ENCODE measurements at places on chromosomes 5 and 9. TPM values are rescaled to one million over a fixed set of nuclear protein-coding genes. Genes with fewer than 3 reads are reported as not detected.

Gene ERCC8
- total RNA-seq, result 10.3 TPM

Gene PLPPR1
- total RNA-seq, result 5.4 TPM

Gene ENHO
- total RNA-seq, result 0.59 TPM

Gene LCN9
- not detected for total RNA-seq

Gene ANKH
- 53.7 TPM for total RNA-seq

Gene IFNB1
- total RNA-seq, result not detected

Gene FABP6
- 4.9 TPM for total RNA-seq

Gene AUH
- total RNA-seq, result 17.3 TPM

Gene FGF18
- 2.0 TPM for total RNA-seq

Gene RORB
- total RNA-seq, result 3.4 TPM

Gene FAM153A
- 3.7 TPM for total RNA-seq

- no peaks in the 10 kb centered on the region for H3K36me3 ChIP-seq
- no peak overlapping the region for H3K4me3 ChIP-seq
- H3K4me1 ChIP-seq, result peaks cover 36% of the 10 kb centered on the region
- H3K27me3 ChIP-seq, result no peaks in the 10 kb centered on the region
These were observed 42.8 kb downstream of the NFIB start for GRCh38 chr9:14271093-14271673.

GRCh38 chr5:29230591-29230990 lies 1962.9 kb upstream of the CDH6 start:
- DNase-seq, result no peak
- H3K4me3 ChIP-seq, result no peak overlapping the region
- H3K36me3 ChIP-seq, result no peaks in the 10 kb centered on the region
- H3K27ac ChIP-seq, result no peak overlapping the region
- H3K4me1 ChIP-seq, result no peaks in the 10 kb centered on the region
- H3K27me3 ChIP-seq, result no peaks in the 10 kb centered on the region

- H3K27me3 ChIP-seq, result no peaks in the 10 kb centered on the region
- DNase-seq, result no peak
- H3K4me1 ChIP-seq, result no peaks in the 10 kb centered on the region
- no peak overlapping the region for H3K27ac ChIP-seq
- no peak overlapping the region for H3K4me3 ChIP-seq
These were observed 590.7 kb downstream of the RAB3C start for GRCh38 chr5:59173578-59173977.

GRCh38 chr9:129609486-129610212 lies 11.3 kb downstream of the C9orf50 start:
- H3K4me3 ChIP-seq, result peak overlapping the region; percentile 62
- DNase-seq, result peak; percentile 68
- peak overlapping the region; percentile 82 for H3K27ac ChIP-seq
- peaks cover 35% of the 10 kb centered on the region for H3K4me1 ChIP-seq
- peaks cover 8% of the 10 kb centered on the region for H3K27me3 ChIP-seq

- no peaks in the 10 kb centered on the region for H3K36me3 ChIP-seq
- DNase-seq, result no peak
- H3K4me1 ChIP-seq, result peaks cover 15% of the 10 kb centered on the region
- no peak overlapping the region for H3K4me3 ChIP-seq
These were observed 958 bp downstream of the MYOZ3 start for GRCh38 chr5:150661821-150662596.

DNA sequence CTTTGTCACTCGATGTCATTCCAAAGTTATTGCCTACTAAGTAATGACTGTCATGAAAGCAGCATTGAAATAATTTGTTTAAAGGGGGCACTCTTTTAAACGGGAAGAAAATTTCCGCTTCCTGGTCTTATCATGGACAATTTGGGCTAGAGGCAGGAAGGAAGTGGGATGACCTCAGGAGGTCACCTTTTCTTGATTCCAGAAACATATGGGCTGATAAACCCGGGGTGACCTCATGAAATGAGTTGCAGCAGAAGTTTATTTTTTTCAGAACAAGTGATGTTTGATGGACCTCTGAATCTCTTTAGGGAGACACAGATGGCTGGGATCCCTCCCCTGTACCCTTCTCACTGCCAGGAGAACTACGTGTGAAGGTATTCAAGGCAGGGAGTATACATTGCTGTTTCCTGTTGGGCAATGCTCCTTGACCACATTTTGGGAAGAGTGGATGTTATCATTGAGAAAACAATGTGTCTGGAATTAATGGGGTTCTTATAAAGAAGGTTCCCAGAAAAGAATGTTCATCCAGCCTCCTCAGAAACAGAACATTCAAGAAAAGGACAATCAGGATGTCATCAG lies 11.3 kb downstream of the TLR4 start:
- no peaks in the 10 kb centered on the region for H3K27me3 ChIP-seq
- peak overlapping the region; percentile 33 for H3K27ac ChIP-seq
- peaks cover 36% of the 10 kb centered on the region for H3K36me3 ChIP-seq

GRCh38 chr9:84266087-84266561 lies 74.4 kb downstream of the SLC28A3 start:
- H3K4me1 ChIP-seq, result no peaks in the 10 kb centered on the region
- no peak for DNase-seq
- no peak overlapping the region for H3K4me3 ChIP-seq
- no peaks in the 10 kb centered on the region for H3K36me3 ChIP-seq
- H3K27ac ChIP-seq, result no peak overlapping the region

DNA sequence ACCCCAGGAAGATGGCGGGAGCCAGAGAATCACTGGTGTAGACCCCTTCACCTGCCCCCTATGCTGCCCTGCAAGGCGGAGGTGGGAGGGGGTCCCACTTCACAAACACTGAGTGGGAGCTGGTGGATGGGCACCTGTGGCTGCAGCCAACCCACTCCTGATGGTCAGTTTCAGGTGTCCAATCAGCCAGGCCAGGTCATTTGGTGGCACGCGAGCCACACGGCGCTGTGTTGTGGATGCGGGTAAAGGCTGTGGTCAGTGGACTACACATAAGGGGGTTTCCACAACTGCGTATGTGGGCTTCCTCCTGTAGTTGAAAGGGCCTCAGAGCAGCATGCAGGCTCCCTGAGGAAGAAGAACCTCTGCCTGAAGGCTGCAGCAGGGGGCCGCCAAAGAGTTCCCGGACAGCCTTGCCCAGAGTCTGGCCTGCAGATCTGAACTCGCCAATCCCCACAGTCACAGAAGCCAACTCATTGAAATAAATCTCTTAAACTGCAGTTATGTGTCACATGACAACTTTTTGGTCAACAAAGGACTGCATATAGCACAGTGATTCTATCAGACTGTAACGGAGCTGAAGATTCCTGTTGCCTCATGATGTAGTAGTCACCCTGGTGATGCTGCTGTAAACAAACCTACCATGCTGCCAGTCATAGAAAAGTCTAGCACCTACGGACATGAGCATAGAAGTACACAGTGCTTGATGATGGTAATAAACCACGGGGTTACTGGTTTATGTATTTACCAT lies 284.7 kb upstream of the IRX2 start:
- H3K36me3 ChIP-seq, result no peaks in the 10 kb centered on the region
- H3K4me3 ChIP-seq, result no peak overlapping the region
- H3K27ac ChIP-seq, result no peak overlapping the region
- no peak for DNase-seq
- H3K4me1 ChIP-seq, result no peaks in the 10 kb centered on the region

- H3K36me3 ChIP-seq, result peaks cover 54% of the 10 kb centered on the region
- DNase-seq, result no peak
- no peaks in the 10 kb centered on the region for H3K4me1 ChIP-seq
- no peak overlapping the region for H3K27ac ChIP-seq
- H3K27me3 ChIP-seq, result no peaks in the 10 kb centered on the region
- no peak overlapping the region for H3K4me3 ChIP-seq
These were observed 17.6 kb downstream of the TSTD2 start for GRCh38 chr9:97615439-97616072.

- DNase-seq, result no peak
- H3K36me3 ChIP-seq, result no peaks in the 10 kb centered on the region
- no peaks in the 10 kb centered on the region for H3K27me3 ChIP-seq
- H3K4me1 ChIP-seq, result no peaks in the 10 kb centered on the region
- no peak overlapping the region for H3K27ac ChIP-seq
These were observed 83.1 kb downstream of the COL27A1 start for GRCh38 chr9:114238472-114238871.

- no peaks in the 10 kb centered on the region for H3K36me3 ChIP-seq
- no peaks in the 10 kb centered on the region for H3K4me1 ChIP-seq
- H3K4me3 ChIP-seq, result no peak overlapping the region
- H3K27me3 ChIP-seq, result no peaks in the 10 kb centered on the region
These were observed 311.1 kb downstream of the CDH18 start for GRCh38 chr5:19676895-19677294.

DNA sequence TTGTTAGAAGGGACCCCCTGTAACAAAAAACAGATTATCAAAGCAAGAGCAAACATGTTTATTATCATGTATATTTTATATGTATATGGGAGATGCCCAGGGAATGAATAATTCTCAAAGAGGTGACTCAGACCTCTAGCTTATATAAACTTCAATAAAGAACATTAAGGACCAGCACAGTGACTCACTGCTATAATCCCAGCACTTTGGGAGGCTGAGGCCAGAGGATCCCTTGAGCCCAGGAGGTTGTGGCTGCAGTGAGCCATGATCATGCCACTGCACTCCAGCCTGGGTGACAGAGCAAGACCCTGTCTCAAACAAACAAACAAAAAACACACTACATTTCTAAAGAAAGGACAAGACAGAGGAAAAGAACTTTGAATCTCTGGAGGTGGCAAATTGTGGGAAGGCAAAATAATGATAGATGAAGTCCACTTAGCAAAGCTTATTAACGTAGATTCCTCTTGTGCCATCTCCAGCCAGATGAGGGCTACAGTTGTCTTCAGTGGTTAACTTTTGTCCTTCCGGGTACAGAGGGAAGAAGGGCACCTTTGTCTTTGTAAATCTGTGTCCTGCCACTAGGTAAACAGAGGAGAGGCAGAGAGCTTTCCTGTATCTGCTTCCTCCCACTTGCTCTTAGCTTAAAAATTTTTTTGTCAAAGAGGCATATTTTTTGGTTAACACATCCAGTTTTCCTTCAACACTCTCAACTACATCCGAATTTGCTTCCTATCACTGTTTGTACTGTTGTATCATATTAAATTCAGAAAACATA lies 7.5 kb upstream of the RFK start:
- no peaks in the 10 kb centered on the region for H3K36me3 ChIP-seq
- H3K27ac ChIP-seq, result no peak overlapping the region
- no peak for DNase-seq
- H3K27me3 ChIP-seq, result no peaks in the 10 kb centered on the region

DNA sequence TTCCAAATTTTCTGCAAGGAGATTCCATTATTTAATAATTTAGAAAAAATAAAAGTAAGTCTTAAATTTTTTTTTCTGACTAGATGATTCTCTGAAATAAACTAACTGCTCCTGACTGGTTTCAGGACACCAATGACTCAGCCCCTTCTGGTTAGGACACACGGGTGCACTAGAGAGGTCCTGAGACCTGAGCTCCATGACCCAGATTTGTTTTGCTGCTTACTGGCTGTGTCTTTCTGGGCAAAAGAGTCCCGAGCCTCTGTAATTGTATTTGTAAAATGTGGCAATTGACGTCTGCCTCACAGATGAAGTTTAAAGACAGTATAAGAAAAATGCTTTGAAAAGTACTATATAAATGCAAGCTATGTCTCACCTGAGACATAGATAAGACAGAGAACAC lies 89.1 kb downstream of the SLC24A2 start:
- no peaks in the 10 kb centered on the region for H3K4me1 ChIP-seq
- no peaks in the 10 kb centered on the region for H3K36me3 ChIP-seq
- no peaks in the 10 kb centered on the region for H3K27me3 ChIP-seq
- H3K4me3 ChIP-seq, result no peak overlapping the region
- DNase-seq, result no peak
- H3K27ac ChIP-seq, result no peak overlapping the region

DNA sequence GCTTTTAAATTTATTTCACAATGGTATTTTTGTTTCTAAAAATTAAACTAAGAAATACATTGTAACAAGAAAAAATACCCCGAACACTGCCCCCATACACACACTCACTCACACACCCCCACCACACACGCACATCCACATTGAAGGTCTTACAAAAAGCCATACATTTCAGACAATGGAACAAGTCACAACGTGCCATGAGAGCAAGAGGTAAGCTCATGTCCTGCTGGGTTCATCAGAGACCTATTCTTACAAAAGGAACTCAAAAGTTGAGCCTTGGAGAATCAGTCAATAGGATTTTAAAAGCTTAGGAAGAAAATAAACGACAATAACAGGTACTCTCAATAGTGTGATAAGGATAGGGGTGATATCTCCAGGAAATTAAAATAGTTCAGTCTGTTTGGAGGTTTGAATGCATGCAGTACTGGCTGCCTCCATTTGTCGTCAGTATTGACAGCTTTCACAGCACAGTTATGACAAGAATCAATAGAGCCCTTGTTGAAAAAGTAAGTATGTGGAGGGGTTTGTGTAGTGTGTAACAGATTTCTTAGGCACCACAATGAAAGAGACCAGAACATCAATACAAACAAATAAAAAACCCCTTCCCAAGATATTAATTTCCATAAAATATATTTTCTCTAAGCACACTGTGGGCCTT lies 1826.2 kb upstream of the CDH6 start:
- no peaks in the 10 kb centered on the region for H3K4me1 ChIP-seq
- H3K4me3 ChIP-seq, result no peak overlapping the region
- H3K27ac ChIP-seq, result no peak overlapping the region
- no peaks in the 10 kb centered on the region for H3K36me3 ChIP-seq
- no peak for DNase-seq
- H3K27me3 ChIP-seq, result no peaks in the 10 kb centered on the region

DNA sequence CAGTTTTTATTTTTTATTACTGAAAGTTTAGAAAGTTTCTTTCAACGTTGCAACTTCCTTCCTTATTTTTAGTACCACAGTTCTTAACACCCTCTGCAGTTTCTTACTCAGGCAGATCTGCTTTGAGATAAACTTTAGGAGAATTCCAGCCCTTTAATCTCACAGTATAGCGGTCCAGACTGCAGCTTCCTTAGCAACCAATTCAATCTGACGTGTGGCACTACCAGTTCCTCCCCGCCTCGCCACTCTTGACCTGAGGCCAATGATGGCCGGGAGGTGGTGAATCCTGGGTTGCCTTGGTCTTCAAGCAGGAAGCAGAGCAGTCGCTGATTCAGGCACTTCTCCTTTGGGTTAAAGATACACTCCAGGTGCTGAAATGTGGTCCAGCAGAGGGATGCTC lies 334.3 kb upstream of the TRPC7 start:
- no peaks in the 10 kb centered on the region for H3K27me3 ChIP-seq
- DNase-seq, result no peak
- no peaks in the 10 kb centered on the region for H3K4me1 ChIP-seq
- H3K27ac ChIP-seq, result no peak overlapping the region
- no peaks in the 10 kb centered on the region for H3K36me3 ChIP-seq

DNA sequence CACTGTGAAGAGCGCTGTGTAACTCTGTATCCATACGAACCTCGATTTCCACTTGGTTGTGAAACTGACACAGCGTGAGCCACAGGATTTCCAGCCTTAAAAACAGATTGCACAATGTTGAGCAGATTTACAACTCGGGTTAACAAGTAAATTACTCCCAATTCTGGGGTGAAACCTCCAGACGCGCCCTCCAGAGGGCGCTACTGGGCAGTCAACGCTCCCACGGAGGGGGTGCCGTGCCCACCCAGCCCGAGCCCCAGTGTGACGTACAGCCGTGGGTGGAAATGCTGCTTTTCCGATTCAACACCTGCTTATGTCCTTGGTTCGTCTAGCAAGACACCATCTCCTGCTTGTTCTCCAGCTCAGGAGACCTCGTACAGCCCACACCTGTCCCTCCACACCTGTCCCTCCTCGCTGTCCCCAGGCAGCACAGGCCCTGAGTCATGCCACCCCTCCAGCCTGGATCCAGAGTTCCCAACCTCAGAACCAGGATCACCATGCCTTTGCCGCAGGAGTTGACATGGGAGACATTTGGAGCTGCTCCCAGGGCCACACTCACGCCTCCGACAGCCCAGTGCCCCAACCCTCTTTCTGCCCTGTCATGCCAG lies 34.4 kb upstream of the SLC6A3 start:
- peaks cover 9% of the 10 kb centered on the region for H3K4me1 ChIP-seq
- H3K27ac ChIP-seq, result peak overlapping the region; percentile 31
- H3K36me3 ChIP-seq, result peaks cover 79% of the 10 kb centered on the region
- H3K27me3 ChIP-seq, result no peaks in the 10 kb centered on the region
- peak; percentile 65 for DNase-seq
- no peak overlapping the region for H3K4me3 ChIP-seq

All from lower lobe of right lung (tissue), 2 donors.